Endothelial cell (in vitro differentiated cells): ENCODE measurements at places on chromosomes 4 and X.

- DNase-seq = no peak
These were observed 79.6 kb upstream of the SPANXN2 start for GRCh38 chrX:143800150-143800549.

DNA sequence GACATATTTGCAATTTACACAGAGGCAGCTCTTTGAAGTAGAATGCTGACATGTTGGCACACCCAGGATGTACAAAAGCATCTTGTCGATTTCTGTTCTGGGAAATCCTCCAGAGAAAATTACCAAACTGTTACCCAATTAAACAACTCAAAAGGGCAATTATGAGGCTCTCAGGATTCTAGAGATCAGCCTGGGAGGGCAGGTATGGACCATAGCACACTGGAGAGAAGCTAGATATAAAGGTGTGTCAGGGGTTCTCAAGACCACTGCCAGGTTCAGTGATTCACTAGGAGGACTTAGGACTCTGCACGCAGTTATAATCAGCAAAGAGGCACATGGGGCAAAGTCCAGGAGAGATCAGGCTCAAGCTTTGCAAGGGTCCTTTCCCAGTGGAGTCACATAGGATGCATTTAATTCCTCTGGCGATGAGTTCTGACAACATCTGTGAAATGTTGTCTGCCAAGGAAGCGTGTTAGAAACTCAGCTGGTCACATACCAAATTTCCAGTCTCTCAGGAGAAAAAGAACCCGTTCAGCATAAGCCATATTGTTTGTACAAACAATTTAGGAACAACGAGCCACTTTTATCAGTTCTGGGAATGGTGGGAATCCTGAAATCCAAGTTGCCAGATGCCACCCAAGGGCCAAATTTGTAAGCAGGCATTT is 100.8 kb downstream of the SYTL5 start:
- no peak for DNase-seq

DNA sequence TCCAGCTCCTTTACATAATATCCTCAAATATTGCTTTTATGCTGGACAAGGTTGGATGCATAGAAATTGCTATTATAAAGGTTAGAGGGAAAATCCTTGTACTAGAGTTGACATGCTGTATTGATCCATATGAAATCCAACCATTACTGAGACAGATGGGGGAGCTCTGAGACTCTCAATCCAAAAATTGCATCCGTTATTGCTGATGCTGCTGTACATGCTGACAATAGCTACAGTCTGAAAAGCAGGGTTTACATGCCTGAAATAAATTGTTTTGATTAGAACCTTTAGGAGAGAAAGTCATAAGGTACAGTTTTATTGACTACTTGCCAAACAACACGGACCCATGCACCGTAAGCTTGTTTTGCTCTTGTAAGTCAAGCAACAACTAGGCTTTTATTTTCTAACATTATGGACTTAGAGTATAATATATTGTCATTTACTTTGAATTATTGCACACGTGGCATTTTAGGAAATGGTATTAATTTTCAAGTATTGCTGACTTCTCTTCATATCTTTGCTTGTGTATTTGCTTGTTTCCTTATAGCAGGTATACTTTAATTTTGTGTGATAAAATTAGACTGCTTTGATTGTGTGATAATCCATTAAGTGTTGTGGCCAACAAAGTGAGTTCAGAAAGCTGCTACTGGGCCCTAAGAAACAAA is 1365.2 kb downstream of the STIM2 start:
- no peak for DNase-seq

DNA sequence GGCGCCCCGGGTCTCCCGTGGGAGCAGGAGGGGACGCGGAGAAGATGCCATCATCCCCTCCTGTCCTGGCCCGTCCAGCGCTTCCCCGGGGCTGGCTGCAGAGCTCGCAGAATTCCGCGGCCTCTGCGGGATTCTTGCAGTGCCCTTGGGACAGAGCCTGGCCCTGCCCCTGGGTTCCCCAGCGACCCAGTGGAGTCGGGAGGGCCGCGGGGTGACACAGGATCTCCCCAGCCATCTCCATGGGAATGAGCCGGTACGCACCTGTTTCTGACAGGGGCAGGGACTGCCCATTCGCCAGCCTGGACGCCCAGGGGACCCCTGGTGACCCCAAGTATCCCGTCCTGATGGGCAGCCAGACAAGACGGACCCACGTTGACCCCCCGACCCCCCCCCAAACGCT is 482 bp downstream of the FAM9C start:
- no peak for DNase-seq

- no peak for DNase-seq
These were observed 411.7 kb downstream of the ARHGAP24 start for GRCh38 chr4:85886665-85887064.

DNA sequence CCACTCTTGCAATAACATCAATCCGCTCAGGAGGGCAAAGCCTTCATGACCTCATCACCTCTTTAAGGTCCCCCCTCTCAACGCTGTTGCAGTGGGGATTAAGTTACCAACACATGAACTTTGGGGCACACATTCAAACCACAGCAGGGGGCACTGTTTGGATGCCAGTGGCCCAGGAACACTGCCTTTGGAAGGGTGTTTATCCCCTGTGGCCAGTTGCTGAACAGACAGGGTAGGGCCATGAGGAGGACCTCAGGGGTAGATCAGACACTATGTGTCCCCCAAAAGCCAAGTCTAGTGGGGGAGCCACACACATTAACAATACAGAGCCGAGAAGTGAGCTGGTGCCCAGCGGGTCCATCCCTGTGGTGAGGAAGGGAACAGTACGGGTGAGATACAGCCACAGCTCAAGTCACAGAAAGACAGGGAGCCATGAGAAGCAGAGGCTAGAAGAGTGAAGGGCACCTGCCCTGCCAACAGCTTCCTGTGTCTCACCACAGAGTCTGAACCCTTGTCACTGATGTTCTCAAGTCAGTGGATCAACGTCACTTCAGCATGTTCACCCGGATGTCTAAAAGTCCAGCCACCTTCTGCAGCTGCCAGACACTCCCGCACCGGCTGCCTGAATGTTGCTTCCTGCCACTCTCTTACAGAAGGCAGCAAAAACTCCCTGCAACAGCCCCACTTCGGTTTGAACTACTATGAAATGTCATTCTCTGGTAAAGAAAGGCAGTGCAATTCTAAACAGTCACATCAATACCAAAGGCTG is 19.9 kb upstream of the MXD4 start:
- DNase-seq = no peak

GRCh38 chr4:26131711-26132110 is 189.1 kb upstream of the RBPJ start:
- DNase-seq = no peak

- DNase-seq = no peak
These were observed 92.4 kb upstream of the PJA1 start for GRCh38 chrX:69257499-69258127.

DNA sequence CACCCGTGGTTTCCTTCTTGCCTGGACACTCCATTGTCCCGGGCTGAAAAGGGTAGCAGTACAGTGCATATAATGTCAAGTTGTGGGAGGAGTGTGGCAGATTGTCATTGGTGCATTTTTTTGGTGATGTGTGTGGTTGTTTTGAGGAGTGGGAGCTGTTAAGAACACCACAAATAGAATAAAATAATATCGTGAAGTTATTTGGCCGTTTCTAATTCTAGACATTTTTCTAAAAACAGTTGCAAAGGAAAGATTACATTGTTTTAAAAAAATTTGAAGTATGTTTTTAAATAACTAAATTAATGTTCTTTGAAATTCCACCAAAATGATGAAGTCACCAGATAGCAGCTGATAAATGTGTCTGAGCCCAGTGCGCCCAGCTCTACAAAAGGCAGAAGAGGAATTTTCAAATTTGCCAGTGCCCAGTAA is 1.3 kb downstream of the PKD2 start:
- no peak for DNase-seq

GRCh38 chr4:168853770-168854169 is 156.3 kb downstream of the CBR4 start:
- no peak for DNase-seq

GRCh38 chr4:185142564-185142911 is 528 bp upstream of the SLC25A4 start:
- DNase-seq = no peak

DNA sequence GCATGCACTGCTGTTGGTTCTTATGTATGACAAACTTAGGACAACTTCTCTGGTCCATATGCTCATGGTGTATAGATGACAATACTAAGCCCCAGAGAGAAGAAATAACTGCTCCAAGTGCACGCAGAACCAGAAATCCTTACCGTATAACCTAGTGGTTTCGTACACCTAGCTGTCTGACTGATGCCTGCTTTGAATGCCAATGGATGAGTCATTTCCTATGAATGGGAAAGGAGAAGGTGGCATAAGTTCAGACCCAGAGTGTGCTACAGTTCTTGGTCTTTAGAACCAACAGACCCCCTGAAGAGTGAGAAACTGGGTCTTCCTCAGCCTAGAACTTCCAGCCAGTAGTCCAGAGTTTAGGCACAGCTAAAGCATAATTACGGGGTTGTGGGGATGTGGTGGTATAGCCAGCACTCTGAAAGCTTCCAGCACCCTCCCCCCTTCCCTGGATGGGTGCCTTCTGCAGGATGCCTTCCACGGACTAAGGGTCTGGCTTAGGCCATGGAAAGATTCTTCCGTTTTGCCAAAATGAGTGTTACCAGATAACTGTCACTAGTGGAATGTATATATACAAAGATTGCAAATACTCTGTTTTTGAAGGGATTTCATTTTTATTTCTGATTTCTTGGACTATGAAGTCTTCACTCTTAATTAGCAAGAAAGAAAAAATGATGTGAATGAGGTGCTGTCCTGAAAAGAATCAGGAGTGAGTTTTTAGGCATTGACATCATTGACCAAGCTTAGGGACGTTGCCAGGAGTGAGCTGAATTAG is 84.6 kb upstream of the PACRGL start:
- no peak for DNase-seq

GRCh38 chr4:37068580-37068979 is 176.0 kb upstream of the NWD2 start:
- peak; percentile 58 for DNase-seq

- peak; percentile 64 for DNase-seq
These were observed 183.3 kb downstream of the KDR start for GRCh38 chr4:54941994-54942552.

- no peak for DNase-seq
These were observed 65.0 kb downstream of the PHEX start for GRCh38 chrX:22097012-22097694.

- peak; percentile 48 for DNase-seq
These were observed at the start of gene CXCL5 for GRCh38 chr4:73998040-73999011. Gene CXCL5 (minus strand): TSS chr4:73998677. CDS start chr4:73998581, 96 bp downstream.

DNA sequence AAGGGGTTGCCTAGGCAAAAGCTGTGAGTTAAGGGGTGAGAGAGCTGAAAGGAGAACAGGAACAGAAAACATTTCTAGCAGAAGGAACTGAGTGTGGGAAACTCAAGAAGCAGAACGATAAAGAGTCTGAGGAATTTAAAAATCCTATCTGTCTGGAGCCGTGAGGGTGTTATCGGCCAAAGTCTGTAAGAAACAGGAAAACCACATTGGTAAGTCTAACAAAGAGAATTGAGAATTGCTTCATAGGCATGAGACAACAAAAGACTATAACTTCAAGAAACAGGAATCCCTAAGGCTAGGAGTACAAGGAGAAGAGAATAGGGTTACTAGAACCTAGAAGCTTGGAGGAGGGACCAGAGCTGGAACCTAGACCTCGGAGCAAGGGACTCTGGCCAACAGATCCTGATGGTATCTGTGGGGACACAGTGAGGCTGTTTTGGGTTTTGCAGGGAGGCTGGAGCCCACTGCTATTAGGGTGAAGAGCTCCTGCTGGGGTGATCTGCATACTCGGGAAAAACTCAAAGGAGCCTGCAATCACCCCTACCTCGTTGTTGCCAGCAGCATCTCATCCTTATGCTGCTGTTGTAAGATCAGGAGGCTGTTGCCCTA is 175.6 kb downstream of the FBXO8 start:
- no peak for DNase-seq

DNA sequence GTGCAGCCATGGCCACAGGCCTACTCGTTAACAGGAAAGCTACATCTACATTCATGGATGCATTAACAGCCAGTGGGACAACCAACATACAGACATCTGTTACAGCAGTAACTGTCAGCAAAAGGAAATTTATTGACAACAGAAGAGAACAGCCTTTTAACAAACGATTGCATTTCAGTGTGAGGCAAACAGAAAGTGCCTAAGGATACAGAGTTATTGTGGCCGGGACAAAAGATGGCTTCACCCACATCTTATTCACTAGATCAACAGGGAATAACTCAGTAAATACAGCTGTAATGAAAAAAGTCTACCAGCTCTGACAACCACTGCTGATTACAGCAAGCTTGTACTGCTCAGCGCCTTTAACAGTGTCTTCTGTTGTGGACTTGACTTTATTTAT is 61.5 kb upstream of the TBL1X start:
- DNase-seq = no peak

- peak; percentile 95 for DNase-seq
These were observed 4.5 kb upstream of the NKX1-1 start for GRCh38 chr4:1410491-1411325.

DNA sequence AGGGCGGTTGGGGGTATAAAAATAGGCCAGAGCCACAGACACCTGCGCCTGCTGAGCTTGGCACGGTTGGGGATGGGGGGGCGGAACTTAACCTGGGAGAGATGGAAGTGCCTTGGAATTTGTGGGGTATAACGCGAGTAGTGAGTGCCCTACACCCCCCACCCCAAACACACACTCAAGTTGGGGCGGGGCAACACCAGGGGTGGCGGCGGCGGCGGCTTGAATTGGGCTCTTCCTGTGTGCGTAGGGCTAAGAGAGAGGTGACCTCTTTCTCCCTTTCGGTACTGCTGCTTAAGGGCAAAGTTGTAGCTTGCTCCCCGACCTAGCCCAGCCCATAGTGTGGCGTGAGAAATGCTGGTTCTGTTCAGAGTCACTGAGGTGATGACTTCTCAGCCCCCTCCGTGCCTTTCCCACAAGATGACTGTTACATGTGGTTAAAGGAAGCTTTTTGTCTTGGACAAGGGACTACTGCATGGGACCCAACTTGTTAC is 839 bp downstream of the STK26 start:
- DNase-seq = no peak

GRCh38 chr4:8637456-8637984 is 45.0 kb downstream of the CPZ start:
- DNase-seq = no peak
